ENCODE measurements at places on chromosomes 3 and 15. TPM values are rescaled to one million over a fixed set of nuclear protein-coding genes. Genes with fewer than 3 reads are reported as not detected.

The FRMD4B gene
- 34.6 TPM for total RNA-seq

The PIGB gene
- 4.4 TPM for total RNA-seq

The CLEC3B gene
- total RNA-seq = 0.57 TPM

The COPG1 gene
- total RNA-seq = 197 TPM

The TPRG1 gene
- total RNA-seq = not detected

The TNFSF10 gene
- total RNA-seq = 46.3 TPM

The MCTP2 gene
- 13.4 TPM for total RNA-seq

The FBN1 gene
- total RNA-seq = 88.4 TPM

The UCN2 gene
- total RNA-seq = not detected

The ARNT2 gene
- total RNA-seq = 0.44 TPM

The GOLGA8M gene
- 0.16 TPM for total RNA-seq

The PXYLP1 gene
- 0.32 TPM for total RNA-seq

The TTC23 gene
- total RNA-seq = 29.8 TPM

The TMCO5A gene
- not detected for total RNA-seq

The GPR62 gene
- total RNA-seq = not detected

The SST gene
- not detected for total RNA-seq

The PCOLCE2 gene
- total RNA-seq = 0.50 TPM

The FBXW12 gene
- total RNA-seq = not detected

The MST1R gene
- 1.0 TPM for total RNA-seq

The LINGO1 gene
- not detected for total RNA-seq

The B3GNT5 gene
- total RNA-seq = 32.7 TPM

The ESYT3 gene
- total RNA-seq = not detected

The GOLGA6A gene
- not detected for total RNA-seq

The BBX gene
- total RNA-seq = 33.8 TPM

The OIP5 gene
- total RNA-seq = 5.3 TPM

The TM4SF4 gene
- total RNA-seq = not detected

The GPR27 gene
- total RNA-seq = not detected

The CACNA2D3 gene
- total RNA-seq = not detected

The CYP8B1 gene
- not detected for total RNA-seq

The SAXO2 gene
- total RNA-seq = 0.06 TPM

The PDZRN3 gene
- 0.19 TPM for total RNA-seq

The DAPK2 gene
- 11.2 TPM for total RNA-seq

The CDCP1 gene
- 0.16 TPM for total RNA-seq

The CFAP161 gene
- total RNA-seq = 0.19 TPM

The CTXND1 gene
- total RNA-seq = not detected

The CPNE9 gene
- total RNA-seq = not detected

The B3GALNT1 gene
- 34.8 TPM for total RNA-seq

The UPK1B gene
- 0.16 TPM for total RNA-seq

The GAP43 gene
- not detected for total RNA-seq

The MAPKAPK3 gene
- total RNA-seq = 8.0 TPM

The C2CD4B gene
- 36.1 TPM for total RNA-seq

The KCTD6 gene
- total RNA-seq = 4.4 TPM

The DPPA4 gene
- not detected for total RNA-seq

The P2RY14 gene
- not detected for total RNA-seq

The GLDN gene
- total RNA-seq = not detected

The BCHE gene
- total RNA-seq = 24.3 TPM

The IGSF11 gene
- not detected for total RNA-seq

Measured in bladder microvascular endothelial cell (primary cell).